ENCODE measurements at places on chromosomes 13 and 19.

DNA sequence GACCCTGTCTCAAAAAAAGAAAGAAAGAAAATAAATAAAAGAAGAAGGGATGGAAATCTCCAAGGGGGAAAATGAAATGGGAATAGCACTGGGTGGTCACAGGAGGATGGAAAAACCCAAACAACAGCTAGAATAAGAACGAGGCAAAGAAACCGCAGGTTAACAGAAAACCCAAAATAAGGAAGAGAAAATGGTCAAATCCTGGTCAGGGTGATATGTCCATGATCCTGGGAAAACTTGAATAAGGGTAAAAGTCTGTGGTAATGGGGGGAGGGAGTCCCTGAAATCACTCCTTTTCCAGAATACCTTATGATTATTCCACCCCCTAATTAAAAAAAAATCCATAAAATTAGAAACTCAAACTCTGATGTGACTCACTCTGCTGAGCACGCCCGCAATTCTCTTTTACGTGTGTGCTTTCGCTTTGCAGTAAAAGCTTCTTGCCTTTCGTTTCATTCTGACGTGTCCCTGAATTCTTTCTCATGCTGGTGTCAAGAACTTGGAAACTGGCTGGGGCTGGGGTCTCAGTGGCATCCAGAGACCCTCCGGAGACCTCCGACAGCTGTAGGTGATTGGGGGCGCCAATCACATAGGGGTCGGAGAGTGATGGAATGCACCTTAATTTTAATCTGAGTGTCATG lies 4.3 kb upstream of the NAXD start:
- no peak for DNase-seq

DNA sequence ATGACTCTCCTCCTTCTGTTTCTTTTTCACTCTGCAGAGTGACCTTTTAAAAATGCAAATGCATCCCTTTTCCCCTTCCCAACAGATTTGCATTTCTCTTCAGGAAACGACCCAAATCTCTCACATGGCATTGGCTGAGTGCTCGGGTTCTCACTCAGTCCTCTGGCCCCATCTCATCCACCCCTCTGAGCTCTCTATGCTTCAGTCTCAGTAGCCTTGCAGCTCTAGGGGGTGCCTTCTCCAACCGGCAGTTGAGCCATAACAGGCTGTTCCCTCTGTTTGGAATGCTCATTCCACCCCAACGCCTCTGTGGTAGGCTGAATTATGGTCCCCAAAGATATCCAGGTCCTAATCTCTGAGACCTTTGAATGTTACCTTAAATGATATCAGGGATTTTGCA lies 78.2 kb downstream of the AKAP11 start:
- no peak for DNase-seq

DNA sequence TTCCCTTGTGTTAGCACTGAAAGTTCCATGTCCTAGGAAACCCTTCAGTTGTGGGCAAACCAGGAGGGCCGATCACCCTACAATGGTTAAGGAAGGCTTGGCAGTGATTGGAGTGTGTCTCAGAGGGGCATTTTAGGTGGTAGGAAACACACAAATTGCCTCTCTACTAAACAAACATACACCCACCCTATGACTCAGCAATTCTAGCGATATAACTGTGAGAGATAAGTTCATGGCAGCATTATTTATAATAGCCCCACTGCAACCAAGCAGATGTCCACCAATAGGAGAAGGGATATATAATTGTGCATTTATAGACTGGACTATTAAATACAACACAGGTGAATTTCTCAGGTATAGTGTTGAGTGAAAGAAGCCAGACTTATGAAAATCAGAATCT lies 543.1 kb downstream of the UQCRFS1 start:
- no peak for DNase-seq

GRCh38 chr13:30051531-30052060 lies 201.2 kb upstream of the UBL3 start:
- no peak for DNase-seq

Measured in stimulated activated CD8-positive, alpha-beta memory T cell treated with anti-CD3 and anti-CD28 coated beads, Interleukin-12 subunit alpha, Interleukin-12 subunit beta, amount 100 ng/mL, for 1 hour (primary cell).